ENCODE measurements at places on chromosomes 3 and 15.

- no peak for DNase-seq
Measured at GRCh38 chr3:71072986-71073385, 510.5 kb downstream of the FOXP1 start.

DNA sequence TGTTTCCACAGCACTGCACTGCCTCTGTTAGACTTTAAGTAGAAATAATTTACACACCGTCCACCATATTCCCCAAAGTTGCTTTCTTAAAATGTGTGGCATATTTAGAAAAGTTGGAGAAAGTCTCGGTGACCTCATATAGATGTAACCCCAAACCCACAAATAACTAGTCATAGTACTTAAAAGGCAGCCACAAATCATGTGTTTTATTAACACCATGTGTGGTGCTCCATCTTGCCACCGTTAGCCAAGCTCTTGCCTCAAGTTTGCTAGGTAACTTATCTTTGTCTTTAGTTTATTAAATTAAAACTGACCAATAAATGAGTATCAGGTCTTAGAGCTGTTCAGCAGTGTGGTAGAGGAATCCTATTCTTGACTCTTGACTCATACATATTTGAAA is 257.9 kb downstream of the UBE2E2 start:
- no peak for DNase-seq

DNA sequence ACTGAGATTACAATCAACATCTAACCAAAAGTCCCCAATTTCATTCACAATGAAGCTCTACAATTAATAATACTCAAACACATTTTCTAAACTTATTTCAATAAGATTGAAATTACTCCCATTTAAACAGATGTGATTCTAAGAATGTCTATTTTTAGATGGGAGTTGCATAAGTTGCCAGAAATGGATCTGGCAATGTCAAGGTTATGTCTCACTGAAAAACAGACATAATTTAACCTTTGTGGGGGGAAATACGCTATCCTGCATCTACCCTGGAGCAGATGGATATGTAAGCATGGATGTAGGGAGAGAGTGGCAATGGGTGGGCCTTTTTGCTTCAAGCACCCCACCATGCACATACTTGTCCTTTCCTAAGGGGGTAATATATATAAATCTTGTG is 6.7 kb upstream of the EIF1B start:
- DNase-seq = no peak

DNA sequence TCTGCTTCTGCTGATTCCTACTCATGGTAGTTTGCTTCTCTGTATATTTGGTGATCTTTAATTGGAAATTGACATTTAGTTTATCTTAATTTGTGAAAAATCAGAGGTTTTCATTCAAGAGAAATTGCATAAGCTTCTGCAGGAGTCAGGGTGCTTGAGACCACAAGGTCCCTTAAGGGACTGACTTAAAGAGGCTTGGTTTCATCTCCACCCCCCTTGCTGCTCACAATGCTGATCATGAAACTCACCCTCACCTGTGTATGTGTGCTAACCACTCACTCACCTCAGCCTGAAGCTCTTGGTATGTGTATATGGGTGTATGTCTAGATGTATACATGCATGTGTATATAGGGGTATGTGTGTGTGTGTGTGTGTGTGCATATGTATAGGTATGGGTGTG is 11.4 kb downstream of the PGPEP1L start:
- DNase-seq = no peak

- no peak for DNase-seq
Measured at GRCh38 chr3:48709051-48709461, 8.0 kb downstream of the IP6K2 start.

DNA sequence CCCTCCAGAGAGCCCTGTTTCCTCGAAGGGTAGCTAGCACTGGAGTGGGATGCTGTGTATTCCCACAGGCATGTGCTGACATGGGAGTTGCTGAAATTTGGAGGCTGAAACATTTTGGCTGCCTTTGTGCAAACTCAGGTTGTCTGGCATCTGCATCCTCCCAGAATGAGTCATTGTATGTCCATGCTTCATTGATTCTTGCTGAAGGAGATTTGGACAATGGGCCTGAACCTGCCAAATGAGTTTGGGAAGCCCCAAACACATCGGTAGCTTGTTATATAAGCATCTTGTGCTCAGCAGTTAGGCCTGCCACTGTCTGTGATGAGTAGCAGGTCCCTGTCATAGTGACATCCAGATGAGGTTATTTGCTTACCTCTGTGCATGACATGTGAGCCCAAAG is 160.0 kb downstream of the IL5RA start:
- DNase-seq = peak; percentile 69

GRCh38 chr3:128683957-128684356 is 33.3 kb upstream of the RPN1 start:
- no peak for DNase-seq

- no peak for DNase-seq
Measured at GRCh38 chr3:25043749-25044148, 384.3 kb upstream of the RARB start.

- DNase-seq = peak; percentile 60
Measured at GRCh38 chr15:71199384-71200351, 84.4 kb downstream of the THSD4 start.

GRCh38 chr15:38220606-38221273 is 31.9 kb upstream of the SPRED1 start:
- no peak for DNase-seq

GRCh38 chr15:39376371-39376909 is 204.4 kb upstream of the THBS1 start:
- DNase-seq = no peak

Data from islet precursor cell (in vitro differentiated cells).